ENCODE measurements at places on chromosomes 4 and X.

GRCh38 chr4:18735740-18736268, 714.2 kb upstream of the LCORL start:
- DNase-seq, result no peak

GRCh38 chr4:147786031-147786430, 54.1 kb downstream of the ARHGAP10 start:
- DNase-seq, result no peak

DNA sequence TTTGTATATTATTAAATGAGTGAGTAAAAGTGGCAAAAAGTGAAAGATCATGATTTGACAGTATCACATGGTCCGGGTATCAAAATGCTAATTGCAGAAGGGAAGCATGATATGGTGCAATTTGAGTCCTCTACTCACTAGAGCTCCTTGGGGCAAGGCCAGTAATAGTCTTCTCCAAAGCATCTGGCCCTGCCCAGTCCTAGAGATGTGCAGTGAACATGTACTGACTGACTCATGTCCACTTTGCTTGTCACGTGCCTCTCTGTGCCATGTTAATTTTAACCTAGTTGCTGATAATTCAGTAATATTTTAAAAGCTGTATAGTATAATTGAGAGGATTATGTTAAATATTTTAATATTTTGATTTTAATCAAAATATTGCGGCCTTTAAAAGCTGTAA, 54.6 kb upstream of the TENM3 start:
- no peak for DNase-seq

DNA sequence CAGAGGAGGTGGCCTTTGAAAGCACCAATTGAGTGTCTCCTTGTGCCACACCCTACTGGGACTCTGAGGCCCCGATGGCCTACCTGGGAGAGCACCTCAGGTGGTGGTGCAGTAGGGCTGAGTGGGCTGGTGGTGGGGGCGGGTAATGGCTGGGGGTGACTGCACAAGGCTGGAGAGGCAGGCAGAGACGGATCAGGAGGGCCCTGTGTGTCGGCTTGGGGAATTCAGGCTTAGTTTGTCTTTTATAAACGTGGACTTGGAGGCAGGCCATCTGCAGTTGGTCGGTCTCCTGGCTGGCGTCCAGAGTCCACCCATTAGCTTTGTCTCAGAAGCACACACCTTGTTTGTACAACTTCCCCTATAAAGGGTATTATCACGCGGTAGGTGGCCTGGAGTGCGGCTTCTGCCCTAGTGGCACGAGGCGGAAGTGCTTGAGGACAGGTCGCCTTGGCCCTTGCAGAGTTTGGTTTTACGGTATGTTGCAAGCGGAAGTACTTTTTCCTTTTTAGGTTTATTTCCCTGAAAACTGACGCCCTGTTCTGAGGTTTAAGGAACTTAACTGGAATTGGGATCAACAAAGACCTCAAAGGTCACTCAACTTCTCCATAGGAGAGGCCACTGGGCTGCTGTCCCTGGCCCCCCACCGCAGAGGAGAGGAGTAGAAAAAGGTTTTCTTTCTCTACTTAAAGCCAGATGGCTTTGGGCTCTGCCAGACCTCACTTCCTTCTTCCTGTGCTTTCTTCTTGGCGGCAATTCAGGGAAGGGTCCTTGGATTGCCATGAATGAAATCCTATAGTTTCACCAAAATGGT, 8.0 kb downstream of the TBC1D14 start:
- no peak for DNase-seq

DNA sequence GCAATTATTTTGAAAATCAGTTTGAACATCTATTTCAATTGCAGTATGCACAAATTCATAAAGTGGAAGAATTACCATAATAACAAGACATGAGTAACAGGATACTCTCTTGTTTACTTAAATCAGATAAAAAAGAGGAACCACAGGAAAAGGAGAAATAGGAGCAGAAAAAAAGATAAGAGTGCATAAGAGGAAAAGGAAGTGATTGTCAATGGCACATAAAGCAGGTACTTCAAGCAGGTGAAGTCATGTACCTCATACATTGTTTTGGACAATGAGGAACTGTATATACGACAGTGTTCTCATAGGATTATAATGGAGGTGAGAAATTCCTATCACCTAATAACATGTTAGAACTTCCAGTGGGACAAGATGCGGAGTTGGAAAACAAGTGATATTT, 334.5 kb upstream of the PCDH7 start:
- DNase-seq, result no peak

- DNase-seq, result no peak
These were observed 894.6 kb downstream of the TRIML1 start for GRCh38 chr4:189033801-189034347.

DNA sequence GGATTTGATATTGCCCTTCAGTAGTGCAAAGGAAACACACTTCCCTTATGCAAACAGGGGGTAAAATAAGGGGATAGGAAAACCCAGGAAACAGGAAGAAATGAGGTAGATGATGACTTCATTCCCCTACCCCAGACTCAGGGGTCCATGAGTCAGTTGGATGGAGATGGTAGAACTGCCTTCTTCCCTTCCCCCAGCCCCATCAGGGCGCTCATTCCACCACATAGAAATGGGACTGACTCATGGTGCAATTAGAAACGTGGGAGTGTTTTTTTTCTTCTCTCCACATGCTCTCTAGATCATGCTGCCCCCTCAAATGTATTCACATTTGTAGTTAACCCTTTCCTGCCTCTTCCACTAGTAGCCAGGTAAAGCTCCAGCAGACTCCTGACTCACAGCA, 23.1 kb upstream of the ARMCX2 start:
- no peak for DNase-seq

GRCh38 chr4:93313197-93313596, 515.4 kb upstream of the ATOH1 start:
- DNase-seq, result no peak

DNA sequence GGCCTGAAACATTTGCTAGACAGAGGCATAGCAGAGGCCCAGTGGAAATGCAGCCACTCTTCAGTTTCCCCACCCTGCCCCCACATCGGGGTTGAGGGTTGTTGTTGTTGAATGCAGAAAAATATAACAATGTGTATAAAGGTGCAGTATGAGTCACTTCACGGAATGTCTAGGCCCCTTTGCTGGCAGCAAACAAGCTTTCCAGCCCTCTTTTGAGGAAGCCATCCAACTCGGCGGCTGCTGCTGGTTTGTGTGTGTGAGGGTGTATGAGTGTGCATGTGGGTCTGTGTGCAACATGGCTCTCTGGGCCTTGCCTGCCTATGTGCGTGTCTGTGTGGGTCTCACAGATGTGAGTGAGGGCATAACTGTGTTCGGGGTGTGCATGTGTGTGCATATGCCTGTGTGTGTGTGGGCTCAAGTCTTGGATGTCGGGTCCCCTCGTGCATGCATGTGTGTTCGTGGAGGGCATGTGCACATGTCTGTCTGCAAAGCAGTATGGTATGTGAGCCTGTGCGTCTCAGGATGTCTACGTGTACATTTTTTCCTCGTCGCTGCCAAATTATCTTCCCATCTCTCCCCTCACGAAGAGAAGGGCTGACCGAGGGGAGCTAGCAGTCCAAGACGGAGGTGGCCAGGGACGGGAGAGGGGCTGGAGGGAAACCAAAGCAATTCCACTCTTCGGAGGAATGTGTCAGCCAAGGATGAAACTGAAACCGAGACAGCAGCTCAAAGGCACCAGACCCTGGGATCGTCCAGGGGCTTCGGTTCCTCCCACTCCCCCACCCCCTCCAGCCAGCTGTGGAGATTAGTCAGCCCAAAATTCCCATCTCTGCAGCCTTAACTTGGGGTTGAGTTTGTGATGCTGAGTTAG, 8.4 kb upstream of the ELF4 start:
- no peak for DNase-seq

- peak; percentile 80 for DNase-seq
These were observed at the start of gene NMU for GRCh38 chr4:55635741-55636655. NMU (minus strand) TSS chr4:55636298; CDS start chr4:55636192, 106 bp downstream.

DNA sequence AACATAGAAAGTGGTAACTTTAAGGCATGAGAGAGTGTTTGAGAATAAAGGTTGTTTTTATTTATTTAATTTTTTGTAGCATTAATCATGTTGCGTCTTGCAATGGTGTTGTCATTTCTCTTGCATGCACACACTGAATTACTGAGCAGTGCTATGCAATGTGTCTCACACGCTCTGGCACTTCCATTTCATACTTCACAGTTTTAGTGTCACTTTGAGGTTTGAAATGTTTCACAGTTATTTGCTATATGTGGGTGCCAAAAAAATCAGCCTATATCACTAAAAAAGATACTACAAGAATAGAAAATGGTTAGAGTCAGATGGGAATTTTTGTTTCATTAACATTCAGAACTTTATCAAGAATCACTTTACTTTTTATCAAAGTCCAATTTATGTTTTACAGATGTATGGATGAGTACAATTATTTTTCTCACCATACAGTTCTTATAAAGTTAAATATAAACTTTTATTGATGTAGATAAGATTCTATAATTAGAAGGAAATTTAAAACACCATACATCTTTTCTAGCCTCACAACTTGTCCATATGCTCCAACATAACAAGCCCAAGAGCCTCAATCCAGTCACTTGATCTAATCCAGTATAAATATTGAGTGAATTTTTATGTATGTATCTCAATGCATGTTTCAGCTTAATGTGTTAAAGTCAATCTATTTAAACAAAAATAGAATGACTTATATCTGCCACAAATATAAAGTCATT, 114.0 kb downstream of the IQCM start:
- DNase-seq, result no peak

GRCh38 chr4:8297691-8298485, 28.3 kb downstream of the HTRA3 start:
- DNase-seq, result no peak

DNA sequence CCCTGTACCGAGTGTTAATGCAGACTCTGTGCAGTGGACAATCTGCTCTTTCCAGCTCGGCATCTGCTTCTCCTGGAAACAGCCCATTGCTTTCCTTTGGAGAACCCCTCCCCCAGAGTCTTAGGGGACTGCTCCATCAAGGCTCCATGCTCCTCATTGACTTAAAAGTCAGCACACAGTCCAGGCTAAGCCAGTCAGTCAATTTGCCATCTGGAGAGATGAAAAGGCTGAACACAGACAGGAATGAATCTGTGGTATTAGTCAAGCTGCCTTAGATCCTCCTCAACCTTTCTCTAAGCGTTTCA, 20.3 kb downstream of the ATP8A1 start:
- DNase-seq, result no peak

GRCh38 chr4:30825008-30825770, 105.0 kb downstream of the PCDH7 start:
- DNase-seq, result no peak

GRCh38 chr4:189084671-189085070, 856.0 kb upstream of the FRG1 start:
- DNase-seq, result no peak

- DNase-seq, result no peak
These were observed 366.1 kb downstream of the FBXO8 start for GRCh38 chr4:173917255-173917960.

GRCh38 chrX:21766101-21766500, 8.2 kb upstream of the SMPX start:
- DNase-seq, result no peak

DNA sequence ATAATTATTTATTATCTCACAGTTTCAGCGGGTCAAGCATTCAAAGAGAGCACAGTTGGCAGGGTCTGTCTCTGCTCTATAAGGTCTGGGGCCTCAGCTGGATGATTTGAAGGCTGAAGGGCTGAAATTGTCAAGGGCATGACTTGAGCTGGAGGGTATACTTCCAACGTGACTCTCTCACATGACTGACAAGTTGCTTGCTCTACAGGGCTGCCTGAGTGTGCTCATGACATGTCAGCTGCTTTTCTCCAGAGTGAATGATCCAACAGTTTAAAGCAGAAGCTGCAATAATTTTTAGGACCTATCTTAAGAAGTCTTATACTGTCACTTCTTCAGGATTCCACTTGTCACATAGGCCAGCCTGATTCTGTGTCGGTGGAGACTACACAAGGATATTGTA, 51.2 kb downstream of the TIGD2 start:
- DNase-seq, result no peak

DNA sequence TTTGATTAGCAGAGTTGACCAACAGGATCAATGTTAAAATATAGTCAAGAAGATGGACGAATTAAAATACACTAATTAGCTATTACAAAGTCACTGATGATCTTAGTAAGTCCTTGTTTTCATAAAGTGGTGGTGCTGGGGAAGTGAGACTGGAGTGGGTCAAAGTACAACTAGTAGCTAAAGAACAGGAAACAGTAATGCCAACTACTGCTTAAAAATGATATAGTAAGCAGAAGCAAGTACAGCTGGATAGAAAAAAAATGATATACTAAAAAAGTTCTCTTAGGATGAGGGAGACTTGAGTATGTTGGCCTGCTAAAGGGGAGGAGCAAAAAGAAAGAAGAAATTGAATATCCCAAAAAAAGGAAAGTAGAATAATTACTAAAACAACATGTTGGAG, 580.8 kb upstream of the FTHL17 start:
- no peak for DNase-seq

DNA sequence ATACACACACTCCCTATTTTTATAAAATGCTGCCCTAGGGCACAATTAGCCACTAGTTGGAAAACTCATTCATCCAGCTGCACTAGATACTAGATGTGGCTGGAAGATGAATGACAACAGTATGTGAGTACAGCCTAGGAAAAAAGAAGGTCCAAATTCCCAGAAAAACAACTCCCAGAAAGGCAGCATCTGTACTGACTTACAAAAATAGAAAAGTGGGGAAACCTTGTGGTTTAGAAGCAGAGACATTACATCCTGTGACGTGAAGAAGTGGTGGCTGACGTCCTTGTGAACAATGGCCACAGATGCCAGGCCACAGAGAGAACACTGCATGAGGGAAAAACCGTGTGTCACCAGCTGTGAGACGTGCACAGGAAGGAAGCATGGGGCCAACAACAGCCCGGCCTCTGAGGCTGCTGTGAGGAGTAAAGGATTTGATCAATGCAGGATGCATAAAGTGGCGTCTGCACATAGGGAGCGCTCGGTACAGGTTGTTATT, 81.2 kb downstream of the SPRY1 start:
- DNase-seq, result peak; percentile 49

GRCh38 chrX:117972711-117973109, 143.9 kb downstream of the KLHL13 start:
- peak; percentile 38 for DNase-seq

- no peak for DNase-seq
These were observed 271.8 kb upstream of the TENM3 start for GRCh38 chr4:181971411-181971810.
